ENCODE measurements at places on chromosomes 7 and 10.

DNA sequence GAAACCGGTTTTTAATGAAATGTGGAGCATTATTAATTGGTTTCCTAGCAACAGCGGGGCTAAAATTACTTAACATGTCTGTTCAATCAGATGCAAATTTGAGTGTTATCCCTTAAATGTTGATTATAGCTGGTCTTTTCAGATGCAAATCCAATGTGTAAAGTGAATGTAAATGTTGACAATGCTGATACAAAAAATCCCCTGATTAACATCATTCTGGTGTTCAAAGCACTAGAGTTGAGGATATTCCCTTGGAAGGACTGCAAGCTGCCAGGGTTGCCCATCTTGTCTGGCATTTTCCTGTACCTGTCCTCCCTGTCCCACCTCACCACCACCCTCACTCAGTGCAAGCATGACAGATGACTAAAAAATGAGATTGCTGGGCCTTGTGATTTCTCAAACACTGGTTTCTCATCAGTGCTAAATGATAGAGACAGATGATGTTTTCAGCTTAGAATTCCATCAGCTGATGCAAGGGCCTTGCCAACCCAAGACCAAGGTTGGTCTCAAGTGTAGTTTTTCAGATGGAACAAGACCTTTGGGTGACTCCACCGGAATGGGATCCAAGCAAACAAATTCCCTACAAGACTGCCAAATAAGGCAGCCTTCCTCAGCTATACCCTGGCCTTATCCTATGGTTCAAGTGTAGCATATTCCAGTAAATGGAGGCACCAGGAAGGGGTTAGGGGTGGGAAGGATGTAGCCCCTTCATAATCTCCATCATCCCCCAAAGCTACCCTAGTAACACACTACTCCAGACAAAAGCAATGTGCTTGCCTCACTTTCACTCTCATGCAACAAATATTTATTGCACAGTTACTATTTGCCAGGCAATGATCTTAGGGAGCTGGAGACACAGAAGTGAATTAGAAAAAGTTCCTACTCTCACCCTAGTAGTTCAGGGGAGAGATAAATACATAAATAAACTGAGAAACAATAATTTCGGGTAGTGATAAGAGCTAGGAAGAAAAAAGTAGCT is 54.9 kb downstream of the JAZF1 start:
- no peak for DNase-seq

DNA sequence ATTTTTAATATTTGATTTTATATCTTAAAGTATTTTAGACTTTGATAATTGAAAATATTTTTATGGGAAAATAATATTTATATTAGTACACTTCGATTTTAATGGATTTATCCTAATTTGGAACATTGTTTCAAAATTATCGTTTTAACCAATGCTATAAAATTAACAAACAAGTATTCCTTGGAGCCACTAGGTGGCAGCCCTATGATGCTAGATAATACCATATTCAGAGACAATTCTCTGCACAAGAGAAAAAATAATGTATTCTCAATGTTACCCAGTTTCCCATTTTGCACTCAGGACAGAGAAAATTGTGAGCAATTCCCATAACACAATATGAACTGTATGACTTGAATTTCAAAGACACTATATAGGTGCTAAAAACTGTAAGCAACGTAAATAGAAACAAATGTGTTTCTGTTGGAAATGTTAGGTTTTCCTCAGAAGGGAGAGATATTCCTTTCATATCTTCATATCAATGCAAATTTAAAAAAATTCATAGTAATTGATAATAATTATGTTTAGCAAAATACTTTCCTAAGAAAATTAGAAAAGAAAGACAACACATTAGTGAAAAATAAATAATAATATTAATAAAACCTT is 237.8 kb downstream of the SEMA3E start:
- no peak for DNase-seq

DNA sequence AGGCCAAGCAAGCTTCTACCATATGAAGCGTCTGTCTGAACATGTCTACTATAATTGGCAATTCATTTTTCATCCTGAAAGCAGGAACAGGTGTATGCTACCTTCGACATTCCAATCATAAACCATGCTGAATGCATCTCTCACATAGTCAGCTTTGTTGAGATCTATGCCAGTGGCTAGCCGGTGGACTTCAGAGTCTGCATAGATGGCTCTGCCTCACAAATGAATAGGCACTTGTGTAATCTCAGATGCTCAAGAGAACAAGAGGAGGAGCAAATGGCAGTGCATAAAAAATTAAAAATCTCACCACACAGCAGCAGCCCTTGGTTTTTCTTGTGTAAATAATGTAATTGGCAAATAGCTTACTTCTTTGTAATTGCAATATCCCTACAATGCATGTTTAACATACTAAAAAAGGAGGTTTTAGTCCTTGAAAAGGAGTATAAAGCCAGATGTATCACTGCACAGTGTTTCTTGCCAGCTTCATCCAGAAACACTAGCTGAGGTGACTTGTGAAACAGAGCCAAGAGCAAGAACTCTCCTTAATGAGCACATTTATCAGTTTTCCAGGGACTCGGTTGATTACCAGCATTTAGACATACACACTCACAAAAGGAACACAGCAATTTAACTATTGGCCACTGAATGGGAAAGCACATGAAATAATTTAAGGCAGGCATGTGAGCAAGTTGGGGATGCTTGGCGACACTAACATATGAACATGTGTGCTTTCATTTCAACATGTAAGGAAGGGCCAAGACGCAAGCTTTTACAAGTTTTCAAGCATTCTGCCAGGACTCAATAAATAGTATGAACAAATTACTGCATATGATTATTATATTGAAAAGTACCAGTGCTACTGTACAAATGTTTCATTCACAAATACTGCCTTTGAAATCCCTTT is 249.9 kb upstream of the PLXNA4 start:
- no peak for DNase-seq

GRCh38 chr7:40843338-40843985 is 708.7 kb downstream of the SUGCT start:
- no peak for DNase-seq

DNA sequence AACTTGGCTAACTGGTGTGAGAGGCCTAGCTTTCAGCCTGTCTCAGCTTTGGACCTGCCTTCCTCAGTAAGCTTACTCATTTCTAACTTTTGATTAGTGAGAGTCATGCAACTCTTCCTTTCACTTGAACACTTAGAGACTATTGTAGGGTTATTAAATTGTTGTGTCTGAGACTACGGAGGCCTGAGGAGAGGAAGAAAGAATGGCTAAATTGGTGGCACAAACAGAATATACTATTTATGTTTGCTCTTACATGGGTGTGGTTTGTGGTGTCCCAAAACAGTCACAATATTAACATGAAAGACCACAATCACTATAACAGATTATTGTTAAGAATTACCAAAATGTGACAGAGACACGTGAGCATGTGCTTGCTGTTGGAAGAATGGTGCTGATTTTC is 82.1 kb downstream of the TRIM24 start:
- DNase-seq: no peak

DNA sequence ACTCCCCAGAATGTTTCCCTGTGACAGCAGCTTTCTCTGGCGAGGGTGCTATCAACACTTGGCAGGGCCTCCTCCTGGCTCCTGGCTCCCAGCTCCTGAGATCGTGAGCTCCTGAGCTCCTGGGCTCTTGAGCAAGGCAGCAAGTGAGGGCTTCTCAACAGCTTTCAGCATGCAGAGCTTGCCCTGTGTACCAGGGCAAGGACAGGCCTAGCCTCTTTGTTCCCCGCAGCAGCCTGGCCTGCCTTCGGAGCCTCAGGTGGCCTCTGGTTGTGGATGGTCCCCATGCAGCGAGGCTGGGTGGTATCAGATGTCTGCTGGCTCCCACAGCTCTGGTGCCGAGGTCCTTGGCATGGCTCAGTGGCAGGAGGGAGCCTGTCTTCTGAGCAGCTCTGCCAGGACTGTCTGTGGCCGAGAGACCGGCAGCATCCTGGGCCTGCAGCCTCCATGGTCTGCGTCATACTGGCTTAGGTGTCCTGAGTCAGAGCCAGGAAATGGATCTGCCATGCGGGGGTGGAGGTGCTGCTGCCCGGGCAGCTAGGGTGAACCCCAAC is 44.2 kb downstream of the ZMIZ1 start:
- DNase-seq: no peak

- DNase-seq: no peak
Measured at GRCh38 chr10:124943301-124944092, 1.6 kb downstream of the ZRANB1 start.

DNA sequence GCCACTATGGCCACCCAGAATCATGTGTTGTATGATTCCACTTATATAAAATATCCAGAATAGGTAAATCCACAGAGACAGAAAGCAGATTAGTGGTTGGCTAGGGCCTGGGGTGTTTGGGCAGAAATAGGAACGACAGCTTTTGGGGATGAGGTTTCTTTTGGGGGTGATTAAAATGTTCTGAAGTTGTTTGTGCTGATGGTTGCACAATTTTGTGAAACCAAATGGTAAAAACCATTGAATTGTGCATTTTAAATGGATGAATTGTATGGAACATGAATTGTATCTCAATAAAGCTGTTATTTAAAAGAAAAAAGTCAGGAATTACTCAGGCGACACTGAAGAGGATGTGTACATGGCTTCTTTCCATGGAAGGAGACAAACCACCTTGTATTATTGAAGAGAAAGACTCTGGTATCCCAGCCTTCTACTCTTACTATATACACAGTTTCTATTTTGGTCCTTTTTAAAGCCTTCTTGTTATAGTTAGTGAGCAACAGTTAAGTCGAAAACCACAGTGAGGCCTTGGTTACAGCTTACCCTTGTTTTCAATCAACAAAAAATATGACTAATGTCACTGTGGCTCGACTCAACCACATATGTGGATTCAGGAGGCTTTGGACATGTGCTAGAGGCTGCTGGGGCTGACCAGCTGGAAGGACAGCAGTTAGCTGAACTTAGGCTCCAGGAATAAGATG is 57.1 kb upstream of the KMT2E start:
- DNase-seq: no peak

DNA sequence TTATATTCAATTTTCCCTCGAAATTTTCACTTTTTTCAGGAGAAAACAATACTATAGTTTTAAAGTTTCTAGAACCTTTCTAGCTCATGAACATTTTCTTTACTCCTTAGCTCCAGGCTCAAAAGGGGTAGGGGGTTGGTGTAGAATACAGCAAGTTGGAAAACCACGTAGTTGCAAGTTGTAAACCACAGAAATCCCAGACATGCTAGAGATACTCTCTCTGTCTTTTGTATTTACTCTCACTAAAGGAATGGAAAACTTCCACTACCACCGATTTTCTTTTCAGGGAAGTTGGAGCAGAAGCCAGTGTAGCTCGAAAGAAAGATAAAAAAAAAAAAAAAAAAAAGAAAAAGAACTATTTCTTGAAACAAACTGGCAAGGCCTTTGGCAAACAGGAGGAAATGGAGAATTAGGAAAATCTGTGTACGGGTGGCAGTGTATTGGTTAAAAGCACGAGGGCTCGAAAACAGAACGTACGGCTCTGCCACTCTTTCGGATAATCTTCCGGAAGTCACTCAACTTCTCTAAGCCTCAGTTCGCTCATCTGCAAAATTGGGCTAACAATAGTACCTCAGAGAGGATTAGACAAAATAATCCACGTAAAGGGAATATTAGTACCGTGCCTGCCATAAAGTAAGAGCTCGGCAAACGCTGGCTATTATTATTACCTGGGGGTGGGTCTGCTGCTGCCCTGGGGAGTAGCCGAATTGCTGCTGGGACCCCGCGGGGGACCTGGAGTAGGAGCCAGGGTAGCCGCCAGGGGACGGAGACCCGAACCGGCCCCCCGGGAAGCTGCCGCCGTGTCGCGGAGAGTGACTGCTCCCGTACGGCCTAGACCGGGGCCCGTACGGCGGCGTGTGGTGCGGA is 628 bp downstream of the MPLKIP start:
- DNase-seq: no peak

GRCh38 chr7:911791-912480 is 35.6 kb downstream of the GET4 start:
- no peak for DNase-seq

DNA sequence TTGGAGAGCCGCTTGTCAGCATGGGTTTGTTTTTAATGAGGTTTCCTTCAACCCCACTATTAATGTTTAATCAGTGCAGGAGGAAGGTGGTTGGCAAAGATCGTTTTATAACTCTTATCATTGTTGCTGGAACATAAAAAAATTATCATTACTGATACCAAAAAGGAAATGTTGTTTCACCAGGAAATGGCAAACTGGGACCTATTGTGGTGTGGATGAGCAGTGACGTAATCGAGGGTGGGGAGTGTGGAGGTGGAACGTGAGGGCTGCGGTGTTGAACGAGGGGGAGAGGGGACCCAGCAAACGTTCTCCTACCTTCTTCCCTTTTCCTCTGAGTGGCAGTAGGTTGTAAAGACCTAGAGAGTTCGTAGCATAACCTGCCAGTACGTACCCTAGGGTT is 71.9 kb upstream of the TOMM7 start:
- DNase-seq: no peak

DNA sequence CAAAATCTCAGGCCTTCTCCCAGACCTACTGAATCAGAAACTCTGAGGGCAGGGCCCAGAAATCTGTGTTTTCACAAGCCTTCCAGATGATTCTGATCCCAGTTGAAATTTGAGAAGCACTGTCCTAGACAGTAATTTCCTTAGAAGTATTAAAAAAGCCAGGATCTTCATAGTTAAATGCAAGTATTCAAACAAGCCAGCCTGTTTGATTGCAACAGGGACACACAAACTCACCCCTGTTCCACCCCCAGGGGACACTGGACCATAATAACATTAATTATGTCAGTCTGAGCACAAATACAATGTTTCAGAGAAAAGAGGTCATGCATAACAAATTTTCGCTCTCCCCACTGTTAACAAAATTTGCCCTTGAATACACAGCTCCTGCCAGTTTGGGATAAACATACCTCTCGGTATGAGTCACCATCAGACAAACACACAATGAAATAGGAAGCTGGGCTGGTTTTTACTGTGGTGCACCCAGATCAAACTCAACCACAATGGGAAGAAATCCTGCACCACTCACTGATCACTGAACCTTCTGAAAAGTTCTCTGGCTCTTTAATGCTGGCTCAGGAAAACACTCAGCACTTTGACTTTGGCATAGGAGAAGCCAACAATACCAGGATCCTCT is 34.3 kb downstream of the ABLIM1 start:
- no peak for DNase-seq

GRCh38 chr7:27173956-27174873 is at the start of gene HOXA10:
Gene HOXA10 (minus strand): TSS chr7:27174320. CDS start chr7:27174306, 14 bp downstream.
- no peak for DNase-seq

DNA sequence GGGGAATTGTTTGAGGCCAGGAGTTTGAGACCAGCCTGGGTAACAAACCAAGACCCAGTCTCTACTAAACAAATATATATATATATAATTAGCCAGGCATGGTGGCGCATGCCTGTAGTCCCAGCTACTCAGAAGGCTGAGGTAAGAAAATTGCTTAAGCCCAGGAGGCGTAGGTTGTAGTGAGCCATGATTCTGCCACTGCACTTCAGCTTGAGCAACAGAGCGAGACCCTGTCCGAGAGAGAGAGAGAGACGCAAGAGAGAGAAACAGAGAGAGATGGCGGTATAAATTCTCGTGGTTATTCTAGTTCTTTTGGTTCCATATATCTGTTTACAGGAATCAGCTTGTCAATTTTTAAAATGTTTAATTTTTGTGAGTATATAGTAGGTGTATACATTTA is 94.0 kb downstream of the TBXAS1 start:
- no peak for DNase-seq
